ENCODE measurements at places on chromosomes 2 and 18.

GRCh38 chr2:165011199-165011598, 55.9 kb upstream of the SLC38A11 start:
- no peak for DNase-seq
- H3K4me3 ChIP-seq, result no peak overlapping the region
- peaks cover 8% of the 10 kb centered on the region for H3K4me1 ChIP-seq
- H3K27me3 ChIP-seq, result no peaks in the 10 kb centered on the region
- H3K36me3 ChIP-seq, result no peaks in the 10 kb centered on the region
- no peak overlapping the region for H3K27ac ChIP-seq

- H3K4me1 ChIP-seq, result no peaks in the 10 kb centered on the region
- H3K27me3 ChIP-seq, result no peaks in the 10 kb centered on the region
- no peak overlapping the region for H3K27ac ChIP-seq
- no peak overlapping the region for H3K4me3 ChIP-seq
These were observed 57.4 kb upstream of the EPAS1 start for GRCh38 chr2:46239847-46240181.

GRCh38 chr2:95344656-95345055, 47.5 kb downstream of the KCNIP3 start:
- no peak for DNase-seq
- H3K27ac ChIP-seq, result no peak overlapping the region
- H3K36me3 ChIP-seq, result no peaks in the 10 kb centered on the region
- no peak overlapping the region for H3K4me3 ChIP-seq

GRCh38 chr2:126227250-126227649, 428.7 kb upstream of the GYPC start:
- no peak overlapping the region for H3K4me3 ChIP-seq
- H3K27me3 ChIP-seq, result no peaks in the 10 kb centered on the region
- H3K4me1 ChIP-seq, result no peaks in the 10 kb centered on the region
- no peaks in the 10 kb centered on the region for H3K36me3 ChIP-seq

DNA sequence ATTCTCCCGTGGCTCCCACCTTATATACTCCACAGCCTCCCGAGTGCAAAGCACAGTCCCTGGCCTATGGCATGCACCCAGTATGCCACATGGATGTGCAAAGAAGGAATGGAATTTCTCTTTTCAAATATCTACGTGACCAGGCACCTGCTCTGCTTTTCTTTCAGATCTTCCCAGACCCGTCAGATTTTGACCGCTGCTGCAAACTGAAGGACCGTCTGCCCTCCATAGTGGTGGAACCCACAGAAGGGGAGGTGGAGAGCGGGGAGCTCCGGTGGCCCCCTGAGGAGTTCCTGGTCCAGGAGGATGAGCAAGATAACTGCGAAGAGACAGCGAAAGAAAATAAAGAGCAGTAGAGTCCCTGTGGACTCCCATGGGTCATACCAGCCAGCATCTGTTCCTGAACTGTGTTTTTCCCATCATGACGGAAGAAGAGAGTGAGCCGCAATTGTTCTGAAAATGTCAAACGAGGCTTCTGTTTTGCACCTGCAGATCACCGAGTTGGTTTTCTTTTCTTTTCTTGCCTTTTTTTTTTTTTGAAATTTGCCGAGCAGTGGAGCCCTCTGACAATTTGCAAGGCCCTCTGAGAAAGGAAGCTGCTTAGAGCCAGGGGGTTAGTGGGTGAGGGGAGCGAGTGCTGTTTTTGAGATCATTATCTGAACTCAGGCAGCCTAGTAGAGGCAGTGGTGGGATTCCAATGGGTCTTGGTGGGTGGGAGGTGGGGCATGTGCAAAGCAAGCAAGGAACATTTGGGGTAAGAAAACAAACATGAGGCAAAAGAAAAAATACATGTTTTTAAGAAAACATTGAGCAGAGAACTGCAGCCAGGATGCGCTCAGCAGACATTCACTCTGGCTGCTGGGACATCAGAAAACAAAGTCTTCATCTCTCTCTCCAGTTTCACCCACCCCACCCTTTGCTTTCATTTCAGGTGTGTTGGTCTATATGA, 26.2 kb downstream of the LBH start:
- H3K27me3 ChIP-seq, result no peaks in the 10 kb centered on the region
- H3K4me3 ChIP-seq, result no peak overlapping the region
- H3K4me1 ChIP-seq, result peaks cover 13% of the 10 kb centered on the region
- no peak overlapping the region for H3K27ac ChIP-seq
- no peak for DNase-seq
- no peaks in the 10 kb centered on the region for H3K36me3 ChIP-seq

GRCh38 chr2:208315081-208315788, 49.2 kb downstream of the PIKFYVE start:
- DNase-seq, result peak; percentile 23
- peaks cover 8% of the 10 kb centered on the region for H3K36me3 ChIP-seq
- H3K27ac ChIP-seq, result no peak overlapping the region
- no peak overlapping the region for H3K4me3 ChIP-seq

DNA sequence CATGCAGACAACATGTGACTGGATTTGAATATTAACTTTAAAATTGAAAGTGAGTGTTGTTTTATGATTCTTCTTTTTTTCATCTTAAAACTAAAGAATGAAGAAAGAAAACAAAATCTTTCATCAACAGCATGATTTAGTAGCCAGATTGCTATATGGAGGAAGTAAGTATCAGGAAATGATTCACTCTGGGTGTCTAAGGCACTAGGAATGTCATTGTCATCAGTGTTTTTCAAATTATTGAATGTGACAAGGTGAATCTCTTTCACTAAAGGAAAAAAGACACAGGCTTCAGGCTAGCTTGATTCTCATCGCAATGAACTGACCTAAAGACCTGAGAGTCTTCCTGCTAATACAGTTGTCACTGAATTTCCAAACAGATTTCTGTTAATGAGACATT, 430.1 kb downstream of the FBXO15 start:
- H3K4me1 ChIP-seq, result no peaks in the 10 kb centered on the region
- no peak for DNase-seq
- no peak overlapping the region for H3K27ac ChIP-seq
- no peak overlapping the region for H3K4me3 ChIP-seq

- no peaks in the 10 kb centered on the region for H3K27me3 ChIP-seq
These were observed 94.8 kb upstream of the CXCR4 start for GRCh38 chr2:136212426-136213378.

- H3K27me3 ChIP-seq, result no peaks in the 10 kb centered on the region
- no peak overlapping the region for H3K27ac ChIP-seq
- H3K36me3 ChIP-seq, result no peaks in the 10 kb centered on the region
These were observed 52.5 kb downstream of the ZNF236 start for GRCh38 chr18:76874642-76875389.

DNA sequence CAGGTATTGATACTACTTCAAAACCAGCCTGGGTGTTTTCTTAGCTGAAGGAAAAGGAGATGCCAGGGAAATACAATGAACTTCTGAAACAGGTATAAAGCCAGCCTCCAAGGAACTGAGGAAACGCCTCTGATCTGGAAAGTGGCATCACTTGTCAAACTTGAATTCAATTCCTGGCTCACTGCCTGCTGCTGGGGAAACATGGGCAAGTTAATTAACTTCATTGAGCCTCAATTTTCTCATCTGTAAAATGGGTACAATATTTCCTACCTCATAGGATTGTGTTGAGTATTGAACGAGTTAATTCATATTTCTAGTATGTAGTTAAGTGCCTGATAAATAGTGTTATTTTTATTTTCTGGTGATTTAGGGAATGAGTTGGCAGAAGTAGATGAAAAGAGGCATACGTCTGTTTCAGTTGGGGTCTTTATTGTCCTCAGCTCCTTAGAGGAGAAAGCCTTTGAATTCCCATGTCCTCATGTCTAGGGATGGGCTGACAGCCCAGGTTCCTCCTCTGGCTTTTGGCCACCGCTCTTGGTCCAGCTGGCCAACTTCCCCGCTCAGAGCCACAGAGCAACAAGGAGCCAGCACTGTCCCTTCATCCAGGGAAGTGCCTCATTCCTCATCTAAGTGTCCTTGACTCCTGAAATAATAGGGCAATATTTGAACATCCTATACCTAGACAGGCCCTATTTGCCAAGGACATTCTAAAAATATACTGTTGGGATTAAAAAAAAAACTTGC, 210.5 kb upstream of the GATA6 start:
- no peak overlapping the region for H3K4me3 ChIP-seq
- no peaks in the 10 kb centered on the region for H3K36me3 ChIP-seq
- no peak overlapping the region for H3K27ac ChIP-seq
- peak; percentile 56 for DNase-seq
- no peaks in the 10 kb centered on the region for H3K27me3 ChIP-seq
- no peaks in the 10 kb centered on the region for H3K4me1 ChIP-seq

- no peak overlapping the region for H3K27ac ChIP-seq
- no peak overlapping the region for H3K4me3 ChIP-seq
- H3K36me3 ChIP-seq, result no peaks in the 10 kb centered on the region
- peaks cover 7% of the 10 kb centered on the region for H3K4me1 ChIP-seq
These were observed 27.7 kb downstream of the IMPA2 start for GRCh38 chr18:12008842-12009580.

DNA sequence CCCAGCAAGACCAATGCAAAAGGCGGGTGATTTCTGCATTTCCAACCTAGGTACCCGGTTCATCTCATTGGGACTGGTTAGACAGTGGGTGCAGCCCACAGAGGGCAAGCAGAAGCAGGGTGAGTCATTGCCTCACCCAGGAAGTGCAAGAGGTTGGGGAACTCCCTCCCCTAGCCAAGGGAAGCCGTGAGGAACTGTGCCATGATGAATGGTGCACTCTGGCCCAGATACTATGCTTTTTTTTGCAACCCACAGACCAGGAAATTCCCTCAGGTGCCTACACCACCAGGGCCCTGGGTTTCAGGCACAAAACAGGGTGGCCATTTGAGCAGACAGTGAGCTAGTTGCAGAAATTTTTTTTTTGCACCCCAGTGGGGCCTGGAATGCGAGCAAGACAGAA, 662.6 kb upstream of the ACVR2A start:
- no peaks in the 10 kb centered on the region for H3K36me3 ChIP-seq
- no peaks in the 10 kb centered on the region for H3K27me3 ChIP-seq
- H3K4me1 ChIP-seq, result no peaks in the 10 kb centered on the region
- DNase-seq, result no peak
- H3K4me3 ChIP-seq, result no peak overlapping the region
- H3K27ac ChIP-seq, result no peak overlapping the region

GRCh38 chr18:32688821-32689220, 84.0 kb downstream of the KLHL14 start:
- no peak overlapping the region for H3K27ac ChIP-seq
- no peak for DNase-seq
- no peaks in the 10 kb centered on the region for H3K36me3 ChIP-seq
- no peaks in the 10 kb centered on the region for H3K4me1 ChIP-seq
- no peak overlapping the region for H3K4me3 ChIP-seq
- no peaks in the 10 kb centered on the region for H3K27me3 ChIP-seq

GRCh38 chr2:19714926-19715325, 186.9 kb downstream of the TTC32 start:
- no peaks in the 10 kb centered on the region for H3K36me3 ChIP-seq
- no peak for DNase-seq
- no peak overlapping the region for H3K27ac ChIP-seq

- no peak overlapping the region for H3K4me3 ChIP-seq
- H3K4me1 ChIP-seq, result no peaks in the 10 kb centered on the region
- H3K27ac ChIP-seq, result peak overlapping the region; percentile 40
- DNase-seq, result peak; percentile 23
- H3K27me3 ChIP-seq, result no peaks in the 10 kb centered on the region
- no peaks in the 10 kb centered on the region for H3K36me3 ChIP-seq
These were observed 115.1 kb upstream of the GPC1 start for GRCh38 chr2:240320204-240320993.

- no peak overlapping the region for H3K4me3 ChIP-seq
- H3K27ac ChIP-seq, result no peak overlapping the region
- H3K27me3 ChIP-seq, result no peaks in the 10 kb centered on the region
- no peaks in the 10 kb centered on the region for H3K4me1 ChIP-seq
- DNase-seq, result peak; percentile 12
These were observed 90.5 kb upstream of the MAPK4 start for GRCh38 chr18:50469380-50469781.

- no peaks in the 10 kb centered on the region for H3K27me3 ChIP-seq
- DNase-seq, result no peak
- no peak overlapping the region for H3K4me3 ChIP-seq
- no peaks in the 10 kb centered on the region for H3K36me3 ChIP-seq
- H3K27ac ChIP-seq, result no peak overlapping the region
These were observed 277.2 kb upstream of the MGAT5 start for GRCh38 chr2:133976659-133977058.

DNA sequence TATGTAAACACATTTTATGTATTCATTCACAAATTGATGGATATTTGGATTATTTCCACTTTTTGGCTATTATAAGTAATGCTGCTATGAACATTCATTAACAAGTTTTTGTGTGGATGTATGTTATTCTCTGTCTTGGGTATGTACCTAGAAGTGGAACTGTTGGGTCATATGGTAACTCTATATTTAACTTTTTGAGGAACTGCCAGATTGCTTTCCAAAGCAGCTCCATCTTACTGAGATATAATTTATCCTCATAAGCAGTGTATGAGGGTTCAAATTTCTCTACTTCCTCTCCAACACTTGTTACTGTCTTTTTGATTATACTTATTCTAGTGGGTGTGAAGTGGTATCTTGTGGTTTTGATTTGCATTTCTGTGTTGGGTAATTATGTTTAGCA, 7.1 kb upstream of the EML6 start:
- no peaks in the 10 kb centered on the region for H3K36me3 ChIP-seq
- H3K4me1 ChIP-seq, result no peaks in the 10 kb centered on the region
- H3K27me3 ChIP-seq, result no peaks in the 10 kb centered on the region
- no peak overlapping the region for H3K4me3 ChIP-seq
- no peak for DNase-seq

Data from adrenal gland (tissue), 19 donors.